ENCODE measurements at places on chromosomes 1 and 21.

DNA sequence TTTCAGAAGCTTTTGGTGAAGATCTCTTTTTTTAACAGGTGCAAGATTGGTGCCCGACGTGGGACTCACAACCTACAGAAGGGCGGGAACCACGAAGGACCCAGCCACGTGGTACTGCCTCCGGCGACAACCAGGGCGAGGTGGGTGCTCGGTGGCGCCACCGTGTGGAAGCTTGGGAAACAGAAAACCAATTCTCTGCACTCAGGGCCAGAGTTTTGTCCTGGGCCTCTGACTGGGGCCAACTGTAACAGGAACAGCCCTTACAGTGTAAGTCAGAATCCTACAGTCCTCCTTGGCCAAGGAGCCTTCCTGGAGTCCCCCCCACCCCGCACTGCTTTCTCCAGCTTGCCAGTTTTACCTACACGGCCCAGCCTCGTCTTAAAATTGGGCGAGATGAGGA is 11.6 kb upstream of the S100A7A start:
- DNase-seq, result peak; percentile 66

GRCh38 chr1:32010246-32010645 is 3.4 kb upstream of the KHDRBS1 start:
- DNase-seq, result no peak

DNA sequence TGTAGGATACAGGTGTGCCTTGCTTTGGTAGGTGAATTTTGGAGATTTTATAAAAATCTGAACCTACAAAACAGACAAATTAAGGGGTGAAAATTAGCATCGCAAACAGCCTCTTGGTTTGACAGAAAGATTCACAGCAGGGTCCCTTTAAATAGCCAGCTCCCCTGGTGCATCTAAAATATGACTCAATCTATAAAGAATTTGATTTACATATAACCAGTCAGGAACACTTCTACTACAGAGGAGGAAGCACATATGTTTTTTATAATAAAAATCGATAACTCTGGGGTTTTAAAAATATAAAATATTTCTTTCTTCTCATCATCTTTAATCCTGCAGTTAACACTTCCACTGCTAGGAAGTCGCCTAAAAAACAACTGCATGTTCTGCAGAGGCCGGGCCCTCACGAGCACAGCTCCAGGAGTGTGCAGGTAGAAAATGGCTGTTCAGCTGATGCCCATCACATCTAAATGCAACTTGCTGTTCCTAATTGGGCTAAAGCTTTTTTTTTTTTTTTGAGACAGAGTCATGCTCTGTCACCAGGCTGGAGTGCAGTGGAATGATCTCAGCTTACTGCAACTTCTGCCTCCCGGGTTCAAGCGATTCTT is 203.4 kb downstream of the HS2ST1 start:
- no peak for DNase-seq

GRCh38 chr1:212946872-212947271 is 3.5 kb upstream of the VASH2 start:
- no peak for DNase-seq

- no peak for DNase-seq
These were observed 915.2 kb downstream of the TTLL7 start for GRCh38 chr1:83083589-83084224.

- DNase-seq, result no peak
These were observed 165.2 kb downstream of the AK5 start for GRCh38 chr1:77446841-77447555.

- DNase-seq, result peak; percentile 78
These were observed 8.4 kb upstream of the KCNN3 start for GRCh38 chr1:154878371-154879037.

- no peak for DNase-seq
These were observed 12.8 kb upstream of the MIXL1 start for GRCh38 chr1:226210571-226211176.

DNA sequence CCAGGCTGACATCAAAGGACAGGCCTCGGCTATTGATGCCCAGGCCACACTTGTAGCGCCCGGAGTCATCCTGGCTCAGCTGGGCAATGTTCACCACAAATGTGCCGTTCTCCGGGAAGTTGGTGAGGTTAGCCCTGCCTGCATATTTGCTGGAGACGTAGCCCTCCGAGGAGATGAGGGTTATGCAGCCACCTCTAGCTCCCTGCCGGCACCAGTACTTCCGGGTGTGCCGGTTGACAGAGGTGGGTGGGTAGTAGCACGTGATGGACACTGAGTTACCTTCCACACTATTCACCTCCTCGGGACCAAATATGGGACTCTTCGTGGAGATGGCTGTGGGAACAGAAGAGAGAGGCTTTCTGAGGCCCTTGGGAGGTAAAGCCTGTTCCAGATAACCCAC is 7.1 kb downstream of the PIGR start:
- DNase-seq, result no peak

DNA sequence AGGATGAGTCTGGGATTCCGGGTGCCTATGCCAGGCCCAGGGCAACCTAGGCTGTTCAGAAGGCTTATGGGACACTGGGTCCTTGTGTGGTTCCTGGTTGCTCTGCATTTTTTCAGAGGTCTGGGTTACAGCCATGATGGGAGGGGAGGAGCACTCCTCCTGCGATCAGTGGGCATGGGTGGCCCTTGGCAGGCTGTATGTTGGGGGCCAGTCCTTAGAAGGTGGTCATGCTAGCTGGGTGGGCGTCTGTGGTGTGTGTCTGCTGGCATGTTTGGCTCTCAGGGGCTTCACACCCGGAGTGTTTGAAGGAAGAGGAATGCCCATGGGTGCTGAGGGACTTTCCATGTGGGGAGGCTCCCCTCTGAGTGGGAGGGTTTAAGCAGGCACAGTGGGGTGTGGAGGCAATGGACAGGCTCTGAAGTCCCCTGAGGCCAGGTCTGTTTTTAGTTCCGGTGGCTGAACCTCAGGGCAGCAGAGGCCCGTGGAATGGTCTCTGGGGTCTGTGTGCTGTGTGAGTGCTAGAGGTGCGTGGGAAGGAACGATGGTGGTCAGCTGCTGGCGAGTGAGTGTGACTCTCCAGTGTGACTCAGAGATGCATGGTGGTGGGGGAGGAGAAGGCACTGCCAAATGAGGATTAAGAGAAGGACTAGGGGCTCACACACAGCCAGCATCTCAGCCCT is 25.3 kb downstream of the CACNA1E start:
- DNase-seq, result no peak

DNA sequence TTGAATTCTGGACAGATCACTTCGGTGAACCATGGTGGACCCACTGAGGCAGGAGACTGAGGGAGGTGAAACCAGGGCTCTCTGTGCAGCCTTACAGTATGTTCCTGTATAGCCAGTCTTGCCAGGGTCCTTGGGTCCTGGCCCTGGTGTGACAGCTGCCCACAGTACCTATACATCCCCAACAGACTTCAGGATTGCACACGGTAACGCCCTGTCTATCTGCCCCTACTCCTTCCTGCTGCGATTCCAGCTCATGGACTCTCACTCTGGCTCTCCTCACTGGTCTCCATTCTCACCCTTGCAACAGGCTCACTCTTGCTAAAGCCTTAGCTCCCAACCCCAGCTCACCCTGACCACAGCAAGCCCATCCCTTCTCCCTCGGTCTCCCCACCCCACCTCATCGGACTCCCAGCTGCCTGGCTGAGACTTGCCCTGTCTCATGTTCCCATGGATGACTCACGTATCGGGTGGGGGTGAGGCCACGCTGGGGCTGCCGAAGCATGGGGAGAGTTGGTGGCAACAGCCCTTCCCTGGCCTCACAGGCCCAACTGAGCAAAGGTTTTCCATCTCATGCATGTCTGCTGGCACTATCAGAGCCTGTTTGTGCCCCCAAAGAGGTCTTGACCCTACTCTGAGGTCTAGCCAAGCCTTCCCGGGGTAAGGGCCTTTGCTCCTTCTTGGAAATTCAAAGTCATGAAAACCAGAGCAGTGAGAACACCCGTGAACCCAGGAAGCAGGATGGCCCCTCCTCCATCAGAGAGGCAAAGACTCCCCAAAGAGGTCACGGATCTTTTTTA is 7.1 kb downstream of the PHLDA3 start:
- DNase-seq, result no peak

DNA sequence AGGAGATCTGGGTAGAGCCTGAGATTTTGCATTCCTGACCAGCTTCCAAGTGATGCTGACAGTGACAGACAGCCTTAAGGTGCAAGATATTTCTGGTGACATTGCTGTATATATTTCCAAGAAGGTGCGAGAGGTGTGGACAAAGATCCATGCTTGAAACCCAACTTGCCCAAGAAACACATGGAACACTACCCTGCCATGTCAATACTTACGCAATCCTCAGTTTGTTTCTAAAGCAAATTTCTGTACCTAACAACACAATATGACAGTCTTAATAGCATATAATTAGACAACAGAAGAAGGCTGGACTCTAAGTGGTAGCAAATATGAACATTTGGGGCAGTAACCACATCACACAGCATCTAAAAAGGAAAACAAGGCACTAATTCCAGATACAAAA is 260.4 kb downstream of the DSCAM start:
- no peak for DNase-seq

GRCh38 chr1:232891071-232891470 is 59.3 kb upstream of the NTPCR start:
- peak; percentile 22 for DNase-seq

- DNase-seq, result no peak
These were observed 105.5 kb upstream of the S1PR1 start for GRCh38 chr1:101131239-101131843.

DNA sequence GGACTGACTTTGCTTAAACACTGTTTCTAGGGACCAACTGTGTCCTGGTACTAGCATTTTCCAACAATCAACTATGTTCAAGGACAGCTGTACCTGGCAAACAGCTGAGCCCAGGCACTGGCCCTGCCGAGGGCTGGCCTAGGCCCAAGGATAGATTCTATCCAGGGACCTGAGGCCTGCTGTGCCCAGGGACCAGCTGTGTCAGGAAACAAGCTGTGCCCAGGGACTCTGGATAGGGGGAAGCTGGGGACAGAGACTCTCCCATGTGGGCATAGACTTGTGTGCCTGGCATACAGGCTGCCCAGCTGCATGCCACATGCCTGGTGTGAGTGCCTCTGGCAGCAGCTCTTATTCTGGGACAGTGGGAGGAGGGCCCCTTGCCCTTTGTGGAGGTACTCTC is 38.1 kb upstream of the POU3F1 start:
- DNase-seq, result no peak

DNA sequence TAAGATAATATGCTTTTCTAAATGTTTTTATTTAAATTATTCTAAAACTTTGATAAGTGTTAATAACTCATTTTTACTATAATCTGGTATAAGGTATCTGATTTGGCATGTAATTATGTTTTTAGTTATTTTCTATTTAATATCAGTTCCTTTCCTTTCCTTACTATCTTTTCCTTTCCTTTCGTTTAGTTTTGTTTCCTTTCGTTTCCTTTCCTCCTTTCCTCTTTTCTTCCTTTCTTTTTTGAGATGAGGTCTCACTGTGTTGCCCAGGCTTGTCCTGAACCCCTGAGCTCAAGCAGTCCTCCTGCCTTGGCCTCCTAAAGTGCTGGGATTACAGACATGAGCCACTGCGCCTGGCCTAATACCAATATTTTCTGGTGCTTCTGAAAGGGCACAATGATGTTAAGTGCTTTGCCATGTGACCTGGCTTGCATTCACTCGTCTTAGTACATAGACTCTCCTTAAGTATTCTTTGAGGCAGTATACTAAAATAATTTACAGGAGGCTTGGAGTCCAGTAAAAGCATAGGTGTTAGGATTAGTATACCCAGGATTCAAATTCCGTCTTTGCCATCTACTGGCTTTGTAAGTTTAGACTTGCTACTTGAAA is 18.7 kb downstream of the MIER1 start:
- DNase-seq, result no peak

- DNase-seq, result no peak
These were observed 131.7 kb downstream of the PSMG1 start for GRCh38 chr21:39051588-39051949.

GRCh38 chr1:161973924-161974845 is 49.5 kb downstream of the OLFML2B start:
- DNase-seq, result no peak

- DNase-seq, result peak; percentile 38
These were observed at the start of gene SLC37A1 for GRCh38 chr21:42513151-42513984. Gene SLC37A1 (plus strand): TSS chr21:42513852. CDS start chr21:42518455, 4,603 bp downstream.

- no peak for DNase-seq
These were observed 14.3 kb downstream of the NHLH2 start for GRCh38 chr1:115826628-115827027.

- DNase-seq, result no peak
These were observed 13.9 kb downstream of the SORT1 start for GRCh38 chr1:109383854-109384253.

GRCh38 chr1:13540866-13541265 is 27.1 kb upstream of the LRRC38 start:
- DNase-seq, result no peak

DNA sequence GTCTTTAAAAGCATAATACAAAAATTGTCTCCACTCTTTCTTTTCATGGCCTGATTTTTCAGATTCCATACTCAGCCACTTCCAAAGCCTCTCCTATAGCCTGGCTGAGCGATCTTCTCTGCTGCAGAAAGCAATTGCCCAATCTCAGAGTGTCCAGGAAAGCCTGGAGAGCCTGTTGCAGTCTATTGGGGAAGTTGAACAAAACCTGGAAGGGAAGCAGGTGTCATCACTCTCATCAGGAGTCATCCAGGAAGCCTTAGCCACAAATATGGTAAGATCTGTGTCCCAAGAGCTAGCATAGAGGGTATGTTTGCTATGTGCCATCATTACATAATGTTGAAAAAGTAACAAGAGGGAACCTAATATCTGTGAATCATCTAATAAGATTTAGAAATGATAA is 130.7 kb upstream of the BMP8A start:
- no peak for DNase-seq
